ENCODE measurements at places on chromosomes 2 and 18. TPM values are rescaled to one million over a fixed set of nuclear protein-coding genes. Genes with fewer than 3 reads are reported as not detected.

- DNase-seq: no peak
- no peaks in the 10 kb centered on the region for H3K27me3 ChIP-seq
- no peaks in the 10 kb centered on the region for H3K4me1 ChIP-seq
- no peak overlapping the region for H3K4me3 ChIP-seq
Observed at GRCh38 chr2:172545408-172546075, 10.3 kb upstream of the PDK1 start.

GRCh38 chr2:14951569-14952285, 319.2 kb downstream of the LRATD1 start:
- H3K4me1 ChIP-seq: no peaks in the 10 kb centered on the region
- no peak overlapping the region for H3K27ac ChIP-seq
- DNase-seq: no peak

DNA sequence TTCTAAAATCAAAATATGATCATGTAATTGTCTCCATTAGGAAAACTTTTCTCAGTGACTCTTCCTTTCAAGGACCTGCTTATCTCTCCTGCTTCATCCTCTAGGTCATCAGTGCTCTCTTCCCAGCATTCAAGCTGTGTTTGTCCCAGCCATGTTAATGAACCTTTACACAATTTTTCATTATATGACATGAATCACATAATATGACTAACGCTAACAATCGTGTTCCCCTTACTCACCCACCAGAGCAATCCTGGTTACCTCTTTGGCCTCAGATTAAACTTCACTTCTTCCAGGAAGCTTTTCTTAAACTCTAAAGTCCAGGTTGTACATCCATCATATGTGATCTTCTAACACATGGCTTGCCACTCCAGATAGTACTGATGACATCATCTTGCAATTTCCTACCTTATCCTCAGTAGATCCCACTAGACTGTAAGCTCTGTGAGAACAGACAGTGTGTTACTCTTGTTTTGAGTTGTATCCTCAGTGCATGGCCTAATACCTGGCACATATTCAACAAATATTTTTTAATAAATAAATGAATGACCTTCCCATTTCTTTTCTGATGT, 882.9 kb upstream of the ZEB2 start:
- H3K27ac ChIP-seq: no peak overlapping the region
- no peaks in the 10 kb centered on the region for H3K27me3 ChIP-seq
- no peaks in the 10 kb centered on the region for H3K4me1 ChIP-seq
- H3K36me3 ChIP-seq: no peaks in the 10 kb centered on the region

DNA sequence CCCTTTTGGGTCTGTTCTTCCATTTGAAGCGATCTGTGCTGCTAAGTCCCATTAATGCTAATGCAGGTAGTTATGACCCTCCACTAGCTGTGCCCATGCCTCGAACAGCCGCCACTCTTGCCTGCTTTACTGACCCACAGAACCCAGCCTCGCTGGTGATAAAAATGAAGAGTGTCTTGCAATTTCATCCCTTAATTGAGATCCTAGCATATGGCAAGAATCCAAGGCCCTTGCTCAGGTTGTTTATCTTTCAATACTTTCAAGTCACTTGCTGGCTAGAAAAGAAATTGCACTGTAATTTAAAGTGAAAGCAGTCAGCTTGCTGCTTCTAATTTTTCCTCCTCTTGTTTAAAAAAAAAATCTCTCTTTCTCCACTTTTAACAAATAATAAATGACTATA, 73.6 kb downstream of the ZNF521 start:
- no peak overlapping the region for H3K4me3 ChIP-seq
- no peak for DNase-seq
- H3K27ac ChIP-seq: no peak overlapping the region
- peaks cover 14% of the 10 kb centered on the region for H3K4me1 ChIP-seq
- no peaks in the 10 kb centered on the region for H3K27me3 ChIP-seq

- DNase-seq: no peak
- no peaks in the 10 kb centered on the region for H3K36me3 ChIP-seq
- H3K27ac ChIP-seq: no peak overlapping the region
- no peaks in the 10 kb centered on the region for H3K27me3 ChIP-seq
Observed at GRCh38 chr2:239647052-239647819, 246.4 kb upstream of the HDAC4 start.

DNA sequence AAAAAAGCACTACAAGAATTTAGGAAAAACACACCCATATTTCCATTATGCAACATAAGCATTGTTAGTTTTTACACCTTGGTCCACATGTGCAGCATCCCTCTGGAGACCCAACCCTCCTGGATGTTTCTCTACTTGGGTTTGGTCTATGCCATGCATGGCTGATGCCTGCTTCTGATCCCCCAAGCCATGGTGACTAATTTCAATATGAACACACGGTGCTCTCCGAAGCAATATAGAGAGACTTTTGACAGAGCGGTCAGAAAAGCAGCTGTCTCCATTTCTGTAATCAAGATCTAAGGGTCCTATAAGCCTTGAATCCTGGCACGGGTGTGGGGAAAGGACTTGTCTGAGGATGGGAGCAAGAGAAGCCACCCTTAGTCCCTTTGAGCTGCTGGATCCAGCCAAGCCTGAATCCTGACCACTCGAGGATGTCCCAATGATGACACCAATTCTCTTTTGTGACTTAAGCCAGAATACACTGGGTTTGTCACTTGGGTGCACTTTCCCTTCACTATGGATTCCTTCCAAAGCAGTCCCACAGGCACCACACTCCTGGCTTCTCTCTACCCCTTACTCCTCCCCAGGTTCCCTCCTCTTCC, 91.5 kb downstream of the ACTR2 start:
- peaks cover 34% of the 10 kb centered on the region for H3K4me1 ChIP-seq
- no peak overlapping the region for H3K4me3 ChIP-seq

DNA sequence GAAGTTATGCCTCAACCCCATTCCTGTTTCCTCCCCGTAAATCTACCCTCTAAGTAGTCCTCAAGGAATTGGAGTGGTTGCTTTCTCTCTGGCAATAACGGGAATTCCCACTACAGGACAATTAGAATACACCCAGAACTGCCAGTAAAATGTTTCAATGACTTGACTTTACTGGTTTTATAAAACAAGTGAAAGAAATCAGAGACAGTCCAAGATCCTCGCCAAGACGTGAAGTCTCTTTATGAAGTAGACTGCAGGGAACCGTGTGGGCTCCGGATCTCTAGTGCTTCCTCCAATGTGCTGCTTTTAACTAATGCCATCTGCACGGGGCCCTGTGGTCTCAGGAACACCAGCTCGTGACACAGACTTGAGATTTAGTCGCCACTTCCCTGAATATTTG, 101.4 kb downstream of the CPO start:
- H3K4me3 ChIP-seq: no peak overlapping the region
- peaks cover 16% of the 10 kb centered on the region for H3K4me1 ChIP-seq
- no peak overlapping the region for H3K27ac ChIP-seq
- no peaks in the 10 kb centered on the region for H3K36me3 ChIP-seq

Gene ST8SIA3
- total RNA-seq: 1.2 TPM

Gene ACAA2
- 66.4 TPM for total RNA-seq

Gene ABCG5
- total RNA-seq: not detected

Gene SLC4A3
- total RNA-seq: 11.2 TPM

Gene NXPH2
- 1.0 TPM for total RNA-seq
